Kasumi-1 (cell line): ENCODE measurements at places on chromosomes 1 and 21.

GRCh38 chr1:233514946-233515391 is 98.9 kb upstream of the KCNK1 start:
- DNase-seq: no peak

DNA sequence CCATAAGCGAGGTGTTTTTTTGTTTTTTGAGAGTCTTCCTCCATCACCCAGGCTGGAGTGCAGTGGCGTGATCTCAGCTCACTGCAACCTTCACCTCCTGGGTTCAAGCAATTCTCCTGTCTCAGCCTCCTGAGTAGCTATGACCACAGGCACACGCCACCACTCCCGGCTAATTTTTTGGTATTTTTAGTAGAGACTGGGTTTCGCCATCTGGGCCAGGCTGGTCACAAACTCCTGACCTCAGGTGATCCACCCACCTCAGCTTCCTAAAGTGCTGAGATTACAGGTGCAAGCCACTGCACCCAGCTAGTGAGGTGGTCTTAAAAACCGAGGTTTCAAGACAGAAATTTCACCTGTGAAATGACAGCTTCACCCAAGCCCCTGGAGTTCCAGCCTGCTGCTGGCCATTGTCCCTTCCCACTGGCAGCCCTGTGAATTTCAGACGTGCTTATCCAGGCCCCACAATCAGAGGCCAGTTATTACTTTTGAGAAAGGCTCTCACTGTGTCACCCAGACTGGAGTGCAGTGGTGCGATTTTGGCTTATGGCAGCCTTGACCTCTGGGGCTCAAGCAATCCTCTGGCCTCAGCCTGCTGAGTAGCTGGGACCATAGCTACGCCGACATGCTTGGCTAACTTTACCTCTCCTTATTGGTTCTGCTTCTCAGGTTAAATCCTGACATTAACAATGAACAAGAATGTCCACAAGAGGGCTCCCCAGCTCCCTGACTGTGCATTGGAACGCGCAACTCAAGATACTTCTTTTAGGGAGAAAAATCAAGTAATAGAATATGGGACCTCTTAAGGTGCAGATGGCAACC is 19.4 kb downstream of the ENO1 start:
- peak; percentile 84 for DNase-seq

DNA sequence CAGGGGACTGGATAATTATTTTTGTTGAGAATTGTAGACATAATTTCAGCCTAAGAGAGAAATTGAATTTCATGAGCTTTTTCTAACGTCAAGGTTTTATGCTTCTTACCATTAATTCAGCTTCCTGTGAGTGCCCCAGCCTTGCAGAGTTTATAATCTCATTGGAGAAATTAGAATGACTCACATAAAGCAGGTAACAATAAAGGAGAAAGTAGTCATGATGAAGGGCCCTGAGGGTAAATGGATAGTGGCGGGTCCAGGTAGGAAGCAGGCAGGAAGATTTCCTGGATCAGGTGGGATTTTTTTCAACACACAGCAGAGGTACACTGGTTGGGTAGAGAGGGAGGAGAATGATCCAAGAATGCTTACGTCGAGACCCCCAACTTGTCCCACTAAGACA is 311.4 kb downstream of the BARHL2 start:
- DNase-seq: no peak

DNA sequence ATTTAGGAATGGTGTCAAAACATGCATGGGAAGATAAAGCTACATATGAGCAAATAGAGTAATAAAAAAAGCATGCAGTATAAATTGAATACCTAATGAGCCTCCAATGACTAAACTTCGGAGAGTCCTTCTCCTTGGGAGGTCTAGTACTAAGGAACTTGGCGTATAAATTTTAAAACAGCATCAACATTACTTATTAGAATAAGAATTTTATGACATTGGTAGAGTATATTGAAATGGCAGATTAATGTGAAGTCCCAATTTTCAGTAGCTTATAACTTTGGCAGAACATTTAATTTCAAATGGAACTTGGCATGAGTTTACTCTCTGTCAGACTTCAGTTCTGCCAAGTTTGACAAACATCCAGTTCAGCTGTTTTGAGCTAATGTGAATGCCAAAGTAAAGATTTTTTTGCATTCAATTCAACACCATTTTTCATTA is 104.7 kb upstream of the RGS18 start:
- no peak for DNase-seq

DNA sequence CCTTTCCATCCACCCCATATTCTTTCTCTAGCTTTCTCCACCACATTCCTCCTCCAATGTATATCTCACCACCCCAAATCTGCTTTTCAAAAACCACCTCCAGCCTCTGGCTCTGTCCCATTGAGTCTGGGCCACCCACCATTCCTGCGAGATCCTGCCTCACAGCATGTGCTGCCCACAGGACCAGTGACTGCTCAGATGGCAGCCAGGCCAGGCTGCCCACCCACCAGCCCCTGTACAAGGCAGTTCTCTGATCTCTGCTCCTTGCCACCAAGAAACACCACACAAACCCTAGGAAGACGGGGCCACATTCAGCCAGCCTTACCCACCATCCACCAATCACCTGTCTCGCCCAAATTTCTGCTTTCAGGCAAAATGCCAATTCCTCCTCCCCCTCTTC is 53.7 kb downstream of the PLEKHA6 start:
- DNase-seq: no peak

GRCh38 chr1:226281058-226281457 is 27.9 kb downstream of the LIN9 start:
- DNase-seq: no peak
